NCI-H1694 (cell line): ENCODE measurements at places on chromosomes 16 and 17.

DNA sequence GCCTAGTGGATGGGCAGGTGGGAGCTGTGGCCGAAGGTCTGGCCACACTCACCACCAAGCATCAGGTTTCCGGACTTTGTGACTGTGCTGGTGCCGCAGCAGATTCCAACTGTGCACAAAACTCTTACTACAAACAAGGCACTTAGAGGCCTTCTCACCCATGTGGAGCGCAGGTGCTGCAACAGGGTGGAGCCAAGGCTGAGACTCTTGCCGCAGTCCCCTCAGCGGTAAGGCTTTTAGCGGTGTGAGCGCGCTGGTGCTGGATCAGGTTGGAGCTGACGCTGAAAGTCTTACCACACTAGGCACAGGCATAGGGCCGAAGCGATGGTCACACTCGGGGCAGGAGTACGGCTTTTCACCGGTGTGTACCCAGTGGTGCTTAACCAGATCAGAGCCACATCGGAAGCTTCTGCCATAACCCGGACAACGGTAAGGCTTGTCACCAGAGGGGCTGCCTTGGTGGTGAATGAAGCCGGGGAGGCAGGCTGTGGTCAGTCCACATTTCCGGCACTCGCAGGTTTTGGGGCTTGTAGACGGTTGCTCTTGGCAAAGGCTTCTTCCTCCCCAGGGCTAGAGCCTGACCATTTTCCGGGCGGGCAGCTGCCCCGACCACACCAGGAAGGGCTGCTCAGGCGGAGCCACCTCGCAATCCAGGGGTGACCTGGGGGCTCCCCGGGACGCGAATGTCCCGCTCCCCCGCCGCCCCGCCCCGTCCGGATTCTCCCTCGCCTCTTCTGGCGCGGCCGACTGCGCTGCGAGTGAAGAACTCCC lies 1.0 kb upstream of the ARMC5 start:
- no peak for DNase-seq

- no peak for DNase-seq
These were observed 483.1 kb upstream of the ERCC4 start for GRCh38 chr16:13436641-13437412.

- DNase-seq: no peak
These were observed 26.6 kb downstream of the CIBAR2 start for GRCh38 chr16:85085721-85086120.

GRCh38 chr17:9241371-9241712 lies 220.0 kb downstream of the NTN1 start:
- no peak for DNase-seq

- no peak for DNase-seq
These were observed 48.4 kb upstream of the ACSF3 start for GRCh38 chr16:89045181-89045815.

- DNase-seq: no peak
These were observed 30.4 kb upstream of the CRHR1 start for GRCh38 chr17:45753645-45754225.

GRCh38 chr16:17206712-17207111 lies 264.0 kb downstream of the XYLT1 start:
- DNase-seq: no peak

GRCh38 chr16:84471966-84472365 lies 32.5 kb downstream of the MEAK7 start:
- no peak for DNase-seq

GRCh38 chr16:88665570-88665969 lies 2.7 kb upstream of the MVD start:
- no peak for DNase-seq

DNA sequence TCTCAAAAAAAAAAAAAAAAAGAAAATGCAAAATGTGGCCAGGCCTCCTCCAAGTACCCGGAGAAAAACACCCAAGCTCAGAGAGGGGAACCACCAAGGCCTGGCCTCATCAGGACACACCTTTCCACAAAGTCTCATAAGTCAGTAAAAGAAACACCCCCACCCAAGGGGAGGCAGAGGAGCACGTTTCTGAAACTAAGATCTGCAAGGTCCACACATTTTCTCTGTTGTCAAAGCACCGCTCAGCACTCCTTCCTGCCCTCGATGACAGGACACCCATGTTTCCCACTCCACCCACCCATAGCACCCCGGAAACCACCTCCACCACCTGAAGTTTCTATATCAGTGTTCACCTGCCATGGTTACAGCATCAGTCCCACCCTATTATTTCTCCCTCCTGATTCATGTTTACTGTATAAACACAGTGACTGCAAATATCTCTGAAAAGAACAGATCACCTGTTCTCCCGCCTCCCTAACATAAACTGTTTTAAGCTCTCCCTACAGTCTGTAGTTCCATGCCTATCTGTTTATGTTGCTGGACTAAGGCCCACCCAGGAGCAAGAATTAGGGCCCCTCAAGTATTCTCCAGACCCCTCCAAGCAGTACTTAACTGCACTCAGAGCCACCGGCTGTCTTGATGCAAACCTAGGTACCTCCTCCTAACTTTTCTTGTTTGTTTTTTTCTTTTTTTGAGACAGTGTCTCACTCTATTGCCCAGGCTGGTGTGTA lies 2.0 kb downstream of the CORO7 start:
- no peak for DNase-seq

- DNase-seq: no peak
These were observed 227.3 kb downstream of the COPRS start for GRCh38 chr17:31631766-31632165.

- DNase-seq: no peak
These were observed 245.2 kb upstream of the SDK2 start for GRCh38 chr17:73889439-73889838.

DNA sequence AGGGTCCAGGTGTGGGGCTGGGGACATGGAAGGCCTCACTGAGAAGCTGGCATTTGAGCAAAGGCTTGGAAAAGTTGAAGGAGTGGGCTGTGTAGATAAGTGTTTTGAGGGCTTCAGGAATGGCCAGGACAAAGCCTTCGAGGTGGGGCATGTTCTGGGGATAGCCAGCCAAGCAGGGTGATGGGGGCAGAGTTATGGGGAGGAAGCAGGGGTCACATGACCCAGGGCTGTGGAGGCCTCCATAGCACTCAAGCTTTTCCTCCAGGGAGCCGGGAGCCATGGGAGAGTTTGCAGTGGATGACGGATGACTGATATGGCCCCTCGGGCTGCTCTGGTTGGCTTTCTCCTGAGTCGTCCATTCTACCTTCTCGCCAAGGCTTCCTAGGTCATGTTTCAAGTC lies 27.6 kb downstream of the PLCG2 start:
- DNase-seq: no peak

DNA sequence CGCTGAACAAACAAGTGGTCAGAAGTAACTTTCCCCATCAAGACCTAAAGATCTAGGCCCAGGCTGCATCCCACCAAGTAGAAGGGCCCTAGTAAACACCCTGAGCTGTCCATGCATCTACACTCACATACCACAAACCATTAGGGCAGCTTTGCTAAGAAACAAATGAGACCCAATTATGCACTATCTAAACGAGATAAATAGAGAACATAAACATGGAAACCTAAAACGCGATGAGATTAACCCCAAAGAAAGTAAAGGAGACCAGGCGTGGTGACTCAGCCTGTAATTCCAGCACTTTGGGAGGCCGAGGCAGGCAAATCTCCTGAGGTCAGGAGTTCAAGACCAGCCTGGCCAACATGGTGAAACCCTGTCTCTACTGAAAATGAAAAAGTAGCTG lies 5.8 kb downstream of the TXNDC11 start:
- DNase-seq: no peak

DNA sequence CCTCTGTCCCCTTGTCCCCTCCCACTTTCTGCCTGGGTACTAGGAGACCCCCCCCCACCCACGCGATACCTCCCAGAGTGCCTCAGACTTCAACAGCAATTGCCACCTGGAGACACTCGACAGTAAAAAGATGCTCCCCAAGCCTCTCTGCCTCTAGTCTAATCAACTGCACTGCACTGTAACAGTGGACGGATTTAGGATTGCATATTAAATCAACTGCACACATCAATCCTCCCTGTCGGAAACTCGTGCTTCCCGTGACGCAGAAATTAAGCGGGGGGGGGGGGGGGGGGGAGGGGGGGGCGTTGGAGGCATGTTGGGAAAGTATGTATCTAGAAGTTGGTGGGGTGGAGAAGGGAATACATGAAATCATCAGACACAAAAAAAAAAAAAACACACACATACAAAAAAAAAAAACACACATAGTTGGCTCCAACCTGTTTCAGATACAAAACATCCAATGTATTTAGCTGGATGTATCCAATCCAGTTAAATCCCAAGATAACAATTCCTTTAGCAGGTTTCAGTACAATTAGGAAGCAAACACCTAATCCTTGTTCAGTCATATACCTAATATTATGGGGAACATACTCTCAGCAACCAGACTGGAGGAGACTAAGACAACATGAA lies 29.7 kb downstream of the FAM222B start:
- DNase-seq: peak; percentile 74

DNA sequence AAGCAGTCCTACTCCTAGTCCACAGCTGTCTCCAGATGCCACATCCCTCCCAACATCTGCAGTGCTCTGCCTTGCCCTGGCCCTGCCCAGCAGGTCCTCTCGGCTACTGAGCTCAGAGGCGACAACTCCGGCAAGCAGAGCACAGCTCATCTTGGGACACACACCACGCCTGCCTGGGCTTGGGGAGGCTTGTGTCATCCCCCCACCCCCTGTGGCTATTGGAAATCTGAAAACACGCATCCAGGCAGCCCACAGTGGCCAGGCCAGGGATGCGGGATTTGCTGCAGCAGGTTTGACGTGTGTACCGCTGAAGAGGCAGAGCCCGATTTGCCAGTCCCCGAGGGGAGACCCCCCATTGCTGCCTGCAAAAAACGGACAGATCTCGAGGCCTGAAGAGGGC lies 25.4 kb downstream of the MXRA7 start:
- DNase-seq: no peak

GRCh38 chr16:66155933-66156332 lies 210.6 kb upstream of the CDH5 start:
- no peak for DNase-seq
